ENCODE measurements at places on chromosomes 13 and 19.
A peak's percentile ranks its signal among the peaks of the same experiment; 100 is the strongest.

GRCh38 chr19:28301961-28302360 lies 911.0 kb downstream of the UQCRFS1 start:
- DNase-seq, result no peak

DNA sequence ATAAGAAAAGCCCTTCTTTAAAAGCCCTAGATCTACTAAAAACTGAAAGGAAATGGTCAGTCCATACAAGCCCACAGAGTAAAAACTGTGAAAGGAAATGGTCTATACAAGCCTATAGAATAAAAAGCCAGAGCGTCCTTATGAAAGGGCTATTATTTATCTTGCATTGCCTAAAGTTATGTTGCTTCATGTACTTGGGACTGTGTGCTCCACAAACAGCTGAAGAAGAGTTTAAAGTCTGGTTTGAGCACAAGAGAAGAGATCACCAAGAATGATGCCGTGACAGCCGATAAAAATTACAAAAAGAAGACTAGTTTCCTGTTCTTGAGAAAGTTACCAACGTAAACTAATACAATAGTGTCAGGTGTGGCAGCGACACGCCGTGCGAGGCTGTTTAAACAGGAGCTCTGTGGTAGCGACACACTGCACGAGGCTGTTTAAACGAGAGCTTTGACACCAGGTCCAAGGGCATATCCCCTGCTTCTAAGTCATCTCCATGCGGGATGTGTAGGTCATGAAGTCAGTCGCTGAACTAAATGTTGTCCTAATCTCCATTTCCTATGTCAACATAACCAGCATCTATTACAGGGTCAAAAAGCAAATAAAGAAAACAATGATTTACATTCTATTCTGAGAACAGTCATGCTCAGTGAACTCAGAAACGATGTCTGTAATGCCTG lies 24.9 kb downstream of the PCID2 start:
- no peak for DNase-seq

DNA sequence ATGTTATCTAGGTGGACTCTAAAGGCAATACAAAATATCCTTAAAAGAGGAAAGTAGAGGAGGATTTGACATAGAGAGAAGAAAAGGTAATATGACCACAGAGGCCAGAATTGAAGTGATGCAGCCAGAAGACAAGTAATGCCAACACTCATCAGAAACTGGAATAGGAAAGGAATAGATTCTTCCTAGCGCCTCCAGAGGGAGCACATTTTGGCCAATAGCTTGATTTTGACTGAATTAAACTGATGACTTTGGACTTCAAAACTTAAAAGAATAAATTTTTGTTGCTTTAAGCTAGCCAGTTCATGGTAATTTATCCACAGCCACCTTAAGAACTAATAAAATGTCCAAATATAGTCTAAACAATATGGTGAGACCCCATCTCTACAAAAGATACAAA lies 1921.9 kb downstream of the OLFM4 start:
- no peak for DNase-seq

GRCh38 chr13:88417801-88418200 lies 746.6 kb downstream of the SLITRK5 start:
- DNase-seq, result no peak

DNA sequence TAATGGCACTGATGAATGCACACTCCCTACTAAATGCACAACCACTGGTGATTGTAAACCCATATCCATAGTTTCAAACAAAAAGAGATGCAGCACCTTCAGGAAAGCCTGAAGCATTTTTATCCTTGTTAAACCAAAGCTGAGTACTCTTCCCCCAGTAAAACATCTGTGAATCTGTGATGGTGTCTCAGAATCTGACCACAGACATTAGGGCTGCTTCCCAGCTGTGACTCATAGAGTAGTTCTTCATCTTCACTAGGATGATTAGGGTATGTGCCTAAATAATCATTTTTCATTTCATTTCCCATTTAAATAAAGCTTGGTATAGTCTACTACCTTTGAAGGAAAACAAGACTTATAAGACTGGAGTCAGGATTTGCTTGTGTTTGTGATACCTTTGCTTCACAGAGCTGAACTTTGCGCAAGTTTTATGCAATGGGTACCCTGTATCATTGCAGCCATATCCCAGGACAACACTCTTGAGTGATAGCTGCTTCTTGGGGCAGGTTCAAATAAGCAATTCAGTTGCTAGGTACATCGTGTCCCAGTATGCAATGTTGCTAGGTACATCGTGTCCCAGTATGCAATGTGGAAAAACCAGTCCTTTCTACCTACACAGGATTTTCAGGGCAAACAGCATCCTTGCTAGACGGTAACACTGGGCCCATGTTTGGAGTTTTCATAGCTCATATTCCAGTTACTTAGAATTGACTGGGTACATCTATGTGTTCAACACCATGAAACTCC lies 277.1 kb downstream of the IRS2 start:
- DNase-seq, result no peak

DNA sequence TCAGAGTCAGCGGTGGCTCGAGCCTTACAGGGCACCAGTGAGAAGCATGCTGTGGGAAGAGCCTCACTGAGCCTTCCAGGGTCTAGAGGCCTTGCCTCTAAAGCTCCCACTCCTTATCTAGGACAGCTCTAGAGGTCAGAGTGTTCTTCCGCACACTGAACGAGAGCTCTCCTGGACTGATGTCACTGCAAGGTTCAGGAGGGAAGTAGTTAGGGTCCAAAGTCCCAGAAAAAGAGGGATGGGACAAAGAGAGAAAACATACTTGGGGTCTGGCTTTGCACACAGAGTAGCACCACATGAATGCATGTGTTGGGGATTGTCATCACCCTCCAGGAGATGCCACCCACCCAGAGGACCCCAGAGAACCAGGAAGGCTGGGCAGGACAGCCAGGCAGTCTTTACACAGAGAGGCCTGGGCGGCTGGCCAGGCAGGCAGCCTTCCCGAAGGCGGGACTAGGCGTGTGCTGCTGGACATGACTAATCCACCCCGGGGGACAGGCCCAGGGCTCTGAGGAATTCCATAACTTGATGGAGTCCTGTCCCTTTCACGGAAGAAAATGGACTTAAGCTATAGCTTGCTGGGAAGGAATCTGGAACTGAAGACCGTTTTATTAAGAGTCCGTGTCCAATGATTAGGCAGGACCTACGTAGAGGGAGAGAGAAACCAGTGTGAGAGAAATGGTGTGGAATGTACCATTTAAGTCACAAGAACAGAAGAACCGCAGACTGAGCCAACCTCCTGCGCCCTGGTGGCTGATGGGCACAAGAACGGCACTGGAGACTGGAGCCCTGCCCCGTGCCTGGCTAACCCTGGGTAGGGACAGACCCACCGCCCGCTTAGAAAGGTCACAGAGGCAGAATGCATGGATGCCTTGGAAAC lies 16.6 kb upstream of the EPHX3 start:
- DNase-seq, result no peak

GRCh38 chr19:3708207-3708931 lies at the start of gene TJP3:
Gene TJP3, plus strand, starts transcription at chr19:3708384. Its CDS starts 20,049 bp downstream, at chr19:3728433.
- no peak for DNase-seq

DNA sequence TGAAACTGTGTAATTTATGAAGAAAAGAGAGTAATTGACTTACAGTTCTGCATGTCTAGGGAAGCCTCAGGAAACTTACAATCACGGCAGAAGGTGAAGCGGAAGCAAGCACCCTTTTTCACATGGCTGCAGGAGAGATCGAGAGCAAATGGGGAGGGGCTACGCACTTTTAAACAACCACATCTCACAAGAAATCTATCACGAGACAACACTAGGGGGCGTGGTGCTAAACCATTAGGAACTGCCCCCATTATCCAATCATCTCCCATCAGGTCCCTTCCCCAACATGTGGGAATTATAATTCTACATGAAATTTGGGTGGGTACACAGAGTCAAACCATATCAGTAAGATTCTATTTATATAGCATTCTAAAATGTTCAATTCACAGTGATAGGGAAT lies 114.8 kb upstream of the TRPC4 start:
- DNase-seq, result no peak

DNA sequence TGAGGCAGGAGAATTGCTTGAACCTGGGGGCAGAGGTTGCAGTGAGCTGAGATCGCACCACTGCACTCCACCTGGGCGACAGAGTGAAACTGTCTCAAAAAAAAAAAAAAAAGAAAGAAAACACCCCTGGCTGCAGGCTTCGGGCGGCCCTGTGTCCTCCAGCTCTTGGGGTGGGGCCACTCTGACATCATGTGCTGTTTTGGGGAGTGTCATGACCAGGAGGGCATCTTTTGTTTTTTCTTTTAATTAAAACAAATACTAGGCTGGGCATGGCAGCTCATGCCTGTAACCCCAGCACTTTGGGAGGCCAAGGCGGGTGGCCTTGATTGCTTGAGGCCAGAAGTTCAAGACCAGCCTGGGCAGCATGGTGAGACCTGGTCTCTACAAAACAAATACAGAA lies 52.1 kb downstream of the KDM4B start:
- DNase-seq, result no peak

GRCh38 chr19:6056801-6057650 lies 53.3 kb downstream of the RFX2 start:
- DNase-seq, result peak; percentile 91

DNA sequence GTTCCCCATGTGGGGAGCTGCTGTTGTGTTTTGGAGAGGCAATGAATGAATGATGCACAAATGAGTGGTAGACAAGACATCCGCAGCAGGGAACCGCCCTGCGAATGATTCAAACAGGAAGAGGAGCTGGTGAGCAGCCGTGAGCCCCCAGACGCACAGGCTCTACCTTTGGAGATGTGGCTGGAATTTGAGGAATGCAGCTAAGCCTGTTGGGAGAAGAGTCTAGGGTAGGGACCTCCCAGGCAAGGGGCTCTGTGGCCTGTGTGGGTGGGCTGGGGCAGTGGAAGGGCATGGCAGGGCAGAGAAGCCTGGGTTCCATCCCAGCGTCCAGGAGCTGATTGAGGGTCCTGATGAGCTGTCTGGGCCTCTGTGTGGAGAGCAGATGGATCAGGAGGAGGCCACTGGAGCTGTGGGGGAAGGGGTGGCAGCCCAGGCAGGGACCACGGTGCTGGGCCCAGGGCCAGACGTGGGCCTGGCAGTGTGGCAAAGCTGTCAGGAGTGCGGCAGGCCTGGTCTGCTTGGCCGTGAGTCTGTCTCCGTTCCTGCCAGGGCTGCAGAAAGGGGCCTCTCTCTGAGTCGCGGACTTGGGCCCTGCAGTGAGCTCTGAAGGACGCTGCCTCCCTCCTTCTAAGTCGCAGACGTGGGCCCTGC lies 41.8 kb upstream of the DCUN1D2 start:
- DNase-seq, result no peak

- DNase-seq, result no peak
Observed at GRCh38 chr13:56735537-56735942, 405.2 kb upstream of the PRR20A start.

DNA sequence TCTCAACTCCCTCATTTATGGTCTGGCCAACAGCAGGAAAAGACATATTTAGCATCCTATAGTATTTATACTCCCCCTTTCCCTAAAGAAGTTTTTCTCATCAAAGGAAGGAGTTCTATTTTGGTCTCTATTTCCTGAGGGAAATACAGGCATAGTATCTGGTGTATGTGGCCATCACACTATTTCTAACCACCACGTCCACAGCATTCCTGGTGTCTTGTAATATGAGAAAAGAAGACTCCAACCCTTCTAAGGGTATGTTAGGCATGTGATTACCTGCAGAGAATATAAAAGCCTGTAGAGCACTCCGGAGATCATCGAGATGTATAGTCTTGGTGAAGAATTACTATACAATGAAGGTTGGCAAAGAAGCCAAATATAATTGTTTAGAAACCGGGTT lies 137.4 kb downstream of the VWA8 start:
- no peak for DNase-seq

DNA sequence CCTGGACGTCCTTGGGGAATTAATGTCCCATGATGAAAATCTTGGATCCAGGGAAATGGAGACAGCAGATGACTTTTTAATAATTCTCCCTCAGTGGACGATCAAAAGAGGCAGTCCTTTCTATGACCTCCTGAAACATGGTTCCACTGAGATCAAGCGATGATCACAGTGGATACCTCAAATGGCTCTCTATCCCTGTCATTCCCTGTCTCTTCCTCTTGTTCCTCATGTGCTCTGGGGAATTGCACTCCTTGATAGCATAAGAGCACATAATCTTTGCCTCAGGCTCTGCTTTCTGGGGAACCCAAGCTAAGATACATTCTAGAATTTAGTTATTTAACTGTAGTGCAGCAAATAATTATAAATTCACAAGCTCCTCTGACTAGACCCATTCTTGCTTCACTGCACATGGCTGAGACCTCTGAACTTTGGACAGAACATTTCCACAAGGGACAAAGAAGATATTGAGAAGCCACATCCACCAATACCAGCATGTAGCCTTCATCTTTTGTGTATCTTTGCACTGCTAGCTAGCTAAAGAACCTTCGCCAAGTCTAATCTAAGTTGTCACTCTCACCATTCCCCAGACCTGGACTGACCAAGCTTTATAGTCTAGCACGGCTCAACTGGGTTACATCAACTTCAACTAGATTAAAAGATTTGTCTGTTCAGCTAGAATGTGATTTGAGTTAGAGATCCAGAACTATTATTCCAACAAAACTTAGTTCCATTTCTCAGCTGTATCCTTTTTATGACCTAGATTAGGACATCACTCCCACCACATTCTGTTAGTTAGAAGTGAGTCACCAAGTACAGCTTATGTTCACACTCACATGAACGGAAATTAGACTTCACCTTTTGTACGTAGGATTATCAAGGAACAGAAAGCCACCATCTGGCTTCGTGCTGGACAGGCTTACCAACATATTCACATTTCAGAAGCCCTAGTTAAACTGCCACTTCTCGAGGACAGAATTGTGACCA lies 142.7 kb downstream of the SUCLA2 start:
- DNase-seq, result no peak

GRCh38 chr19:45995715-45996385 lies 583 bp downstream of the CCDC61 start:
- DNase-seq, result peak; percentile 30

DNA sequence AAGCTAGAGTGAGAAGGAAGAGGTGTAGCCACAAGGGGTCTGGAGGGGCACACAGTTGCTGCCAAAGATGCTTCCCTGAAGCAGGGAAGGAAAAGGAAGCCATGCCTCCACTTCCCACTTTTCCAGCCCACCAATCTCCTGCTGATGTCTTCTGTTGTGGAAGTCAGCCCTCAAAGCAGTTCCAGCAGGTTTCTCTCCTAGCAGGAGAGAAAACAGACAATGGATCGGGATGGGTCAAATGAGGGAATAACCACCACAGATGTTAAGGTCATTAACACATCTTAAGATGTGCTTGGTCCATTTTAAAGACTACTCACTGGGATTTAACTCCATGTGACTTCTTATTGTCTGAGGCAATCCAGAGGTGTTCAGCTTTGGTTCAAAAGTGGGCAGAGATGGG lies 284.1 kb upstream of the SOX21 start:
- no peak for DNase-seq

Data from NCI-H446 treated with DMSO at 0.1 percent for 48 hours (cell line).